Stimulated activated CD8-positive, alpha-beta memory T cell treated with anti-CD3 and anti-CD28 coated beads, Interleukin-15, amount 100 ng/mL, for 48 hours (primary cell): ENCODE measurements at places on chromosomes 7 and 10.

DNA sequence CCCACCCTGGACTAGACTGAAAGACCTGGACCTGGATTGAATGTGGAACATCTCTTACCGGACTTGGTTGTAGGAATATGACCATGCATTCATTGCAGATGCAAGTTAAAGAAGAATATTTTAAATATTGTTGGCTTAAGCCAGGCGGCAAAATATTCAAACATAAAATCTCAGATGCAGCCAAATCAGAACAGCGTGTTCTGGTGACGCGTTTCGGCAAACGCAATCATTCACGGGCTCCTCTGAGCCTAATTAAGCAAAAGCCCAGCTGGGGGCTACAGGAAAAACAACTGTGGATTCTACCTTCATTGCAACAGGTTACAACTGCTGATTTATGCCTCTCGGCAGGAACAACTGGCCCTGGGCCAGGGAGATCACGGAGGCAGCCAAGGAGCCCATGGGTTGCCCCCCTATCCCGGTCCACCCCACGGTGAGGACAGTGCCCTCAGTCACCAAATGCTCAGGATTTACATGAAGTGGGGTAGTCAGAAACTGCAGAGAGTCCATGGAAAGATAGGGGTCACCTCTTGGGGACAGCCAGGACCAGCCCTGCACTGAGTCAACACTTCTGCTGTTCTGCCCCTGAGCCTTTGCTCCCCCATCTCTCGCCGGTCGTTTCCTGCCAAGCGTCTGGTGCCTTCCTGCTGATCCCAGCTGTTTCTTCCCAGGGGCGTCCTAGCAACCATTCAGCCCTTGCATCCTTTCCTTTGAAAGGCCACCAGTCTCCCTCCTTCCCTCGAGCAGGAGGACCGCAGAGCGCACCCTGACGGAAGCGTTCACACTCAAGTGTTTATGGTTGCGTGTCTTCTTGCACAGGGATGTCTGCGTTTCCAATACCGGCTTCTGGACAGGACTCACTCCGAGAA is 64.4 kb upstream of the SFMBT2 start:
- no peak for DNase-seq

DNA sequence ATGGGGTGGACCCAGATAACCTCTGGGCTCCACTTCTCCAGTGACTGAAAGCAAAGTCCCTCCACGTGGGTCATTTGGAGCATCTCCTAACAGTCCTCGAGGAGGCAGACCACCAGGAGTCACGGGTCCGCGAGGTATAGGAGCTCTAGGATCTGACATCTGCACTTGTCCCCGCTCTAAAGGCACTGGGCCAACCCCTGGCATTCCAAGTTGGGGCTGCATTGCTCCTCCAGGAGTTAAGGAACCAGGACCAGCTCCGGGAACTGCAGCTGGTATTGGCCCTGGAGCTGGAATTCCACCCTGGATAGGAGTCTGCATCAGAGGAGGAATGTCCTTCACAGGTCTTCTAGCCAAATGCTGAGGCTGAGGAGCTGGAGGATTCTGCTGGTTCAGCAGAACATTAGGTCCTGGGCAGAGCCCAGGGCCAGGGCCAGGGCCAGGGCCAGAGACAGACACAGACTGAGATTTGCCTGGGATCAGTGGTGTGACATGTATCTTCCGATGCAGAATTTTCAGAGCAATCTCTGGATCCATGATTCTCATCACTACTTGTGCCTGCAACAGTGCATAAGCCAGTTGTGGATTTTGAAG is 827 bp downstream of the CSTF2T start:
- DNase-seq = no peak

DNA sequence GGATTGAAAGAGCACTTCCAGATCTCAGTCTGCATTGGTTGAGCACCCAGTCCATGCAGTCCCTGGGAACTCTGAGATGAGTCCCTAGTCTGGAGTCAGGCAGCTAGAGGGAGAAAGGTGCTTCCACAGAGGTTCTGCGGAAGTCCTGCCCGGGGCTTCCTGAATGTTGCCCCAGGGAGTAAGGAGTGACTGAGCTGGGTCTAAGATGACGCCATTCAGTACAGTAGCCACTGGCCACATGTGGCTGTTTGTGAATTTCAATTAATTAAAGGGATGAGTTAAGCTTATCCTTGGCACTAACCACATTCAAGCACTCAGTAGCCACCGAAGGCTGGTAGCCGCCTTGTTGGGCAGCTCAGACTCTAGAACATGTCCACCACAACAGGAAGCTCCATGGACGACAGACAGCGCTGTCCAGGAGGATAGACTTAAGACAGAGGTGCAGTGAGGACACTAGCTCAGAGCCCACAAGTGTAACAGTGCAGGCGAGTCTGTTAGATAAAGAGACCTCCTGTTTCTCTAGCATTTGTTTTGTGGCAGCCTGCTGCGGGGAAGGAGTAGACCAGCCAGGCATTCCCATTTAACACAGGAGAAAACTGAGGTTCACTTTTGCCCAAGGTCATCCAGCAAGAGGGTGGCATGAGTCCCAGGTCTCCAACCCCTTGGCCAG is 101.6 kb upstream of the PPIF start:
- DNase-seq = no peak

- DNase-seq = no peak
Observed at GRCh38 chr10:62185919-62186692, 82.5 kb downstream of the RTKN2 start.

DNA sequence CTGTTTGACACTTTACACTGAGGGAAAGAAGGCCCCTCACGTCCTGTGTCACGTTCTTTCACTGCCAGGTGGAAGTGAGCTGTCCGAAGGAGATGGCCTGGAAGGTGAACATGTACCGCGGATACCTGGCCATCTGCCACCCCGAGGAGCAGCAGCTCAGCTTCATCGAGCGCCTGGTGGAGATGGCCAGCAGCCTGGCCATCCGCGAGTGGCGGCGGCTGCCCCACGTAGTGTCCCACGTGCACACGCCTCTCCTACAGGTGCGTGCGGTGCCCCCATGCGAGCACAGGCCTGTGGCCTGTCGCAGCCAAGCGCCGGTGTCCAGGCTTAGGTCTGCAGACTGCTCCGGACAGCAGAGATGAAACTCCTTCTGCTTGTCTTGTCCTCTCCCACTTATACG is 103.4 kb downstream of the TRRAP start:
- DNase-seq = no peak

DNA sequence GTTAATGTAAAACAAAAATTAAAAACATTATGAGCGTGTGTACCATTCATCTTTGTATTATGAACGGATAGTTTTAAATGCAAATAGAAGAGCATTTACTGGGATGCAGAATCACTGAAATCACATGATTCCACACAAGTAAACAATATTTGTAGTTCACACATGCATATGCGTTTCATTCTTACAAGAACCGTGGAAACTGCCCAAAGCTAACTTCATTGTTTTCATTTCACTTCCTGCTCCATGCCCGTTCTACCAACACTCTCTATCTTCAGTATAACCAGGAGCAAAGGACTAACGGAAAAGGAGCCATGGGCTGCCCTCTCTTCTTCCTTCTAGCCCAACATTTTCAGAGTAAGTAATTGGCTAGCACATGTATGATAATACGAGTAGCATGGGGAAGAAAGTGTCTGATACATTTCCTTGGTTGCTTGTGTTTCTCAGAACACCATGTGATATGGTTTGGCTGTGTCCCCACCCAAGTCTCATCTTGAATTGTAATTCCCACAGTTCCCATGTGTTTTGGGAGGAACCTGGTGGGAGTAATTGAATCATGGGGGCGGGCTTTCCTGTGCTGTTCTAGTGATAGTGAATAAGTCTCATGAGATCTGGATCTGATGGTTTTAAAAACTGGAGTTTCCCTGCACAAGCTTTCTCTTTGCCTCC is 38.8 kb downstream of the ZNF783 start:
- no peak for DNase-seq

DNA sequence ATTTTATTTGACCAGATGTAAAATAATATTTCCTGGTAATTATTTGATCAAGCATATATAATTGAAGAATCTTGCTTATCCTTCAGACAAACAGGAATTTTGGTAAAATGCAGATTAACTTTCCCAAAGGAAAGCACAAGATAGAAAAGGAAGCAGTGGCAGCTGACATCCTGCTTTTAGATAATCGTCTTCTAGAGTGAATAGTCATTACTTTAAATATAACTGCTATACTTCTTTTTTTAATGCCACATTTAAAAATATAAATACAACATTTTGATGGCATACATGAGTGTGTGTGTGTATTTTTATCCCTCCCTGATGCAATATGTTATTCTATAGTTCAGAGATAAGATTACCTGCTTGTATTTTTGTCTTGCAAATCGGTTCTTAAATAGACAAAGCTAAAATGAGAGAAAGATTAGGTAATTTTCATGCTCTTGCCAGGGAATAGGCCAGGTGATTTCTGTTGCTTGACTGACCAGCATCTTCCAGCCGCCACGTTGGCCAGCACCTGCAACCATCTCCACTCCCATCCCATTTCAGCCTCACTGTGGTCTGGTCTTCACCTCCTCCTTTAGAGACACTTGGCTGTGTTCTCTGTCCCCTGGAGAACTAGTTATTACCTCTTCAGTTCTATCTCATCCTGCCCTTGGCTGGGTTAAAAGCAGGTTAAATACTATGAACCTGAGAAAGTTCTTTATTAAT is 58.1 kb downstream of the MDFIC start:
- no peak for DNase-seq

- no peak for DNase-seq
Observed at GRCh38 chr7:144720149-144720548, 115.7 kb downstream of the TPK1 start.

- no peak for DNase-seq
Observed at GRCh38 chr10:31424473-31424872, 105.5 kb downstream of the ZEB1 start.

DNA sequence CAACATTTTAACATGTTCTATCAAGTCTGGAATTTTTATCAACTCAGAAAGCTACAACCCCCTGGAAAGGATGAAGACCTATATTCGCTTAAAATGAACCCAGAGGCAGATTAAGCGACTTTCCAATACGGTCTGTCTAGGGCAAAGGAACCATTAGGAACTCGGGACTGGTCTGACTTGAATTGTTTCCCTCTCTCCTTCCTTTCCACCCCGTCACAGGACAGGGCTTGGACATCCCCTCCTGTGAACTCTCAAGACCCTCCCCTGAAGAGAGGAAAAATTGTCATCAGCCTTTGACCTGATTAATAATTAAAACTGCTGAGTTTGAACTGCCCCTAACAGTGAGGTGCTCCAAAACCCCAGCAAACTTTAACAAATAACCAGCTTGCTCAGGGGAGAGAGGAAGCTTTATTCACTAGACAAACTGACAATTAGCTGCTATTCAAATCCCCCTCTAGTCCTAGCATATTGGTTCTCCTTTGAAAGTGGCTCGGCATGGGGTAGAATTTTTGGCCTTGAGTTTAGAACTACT is 22.6 kb upstream of the SLF2 start:
- no peak for DNase-seq

- no peak for DNase-seq
Observed at GRCh38 chr10:10346390-10347150, 671.1 kb upstream of the CELF2 start.

GRCh38 chr10:131983780-131984179 is 2.1 kb upstream of the BNIP3 start:
- no peak for DNase-seq

- no peak for DNase-seq
Observed at GRCh38 chr10:16828701-16829175, 11.5 kb upstream of the RSU1 start.

DNA sequence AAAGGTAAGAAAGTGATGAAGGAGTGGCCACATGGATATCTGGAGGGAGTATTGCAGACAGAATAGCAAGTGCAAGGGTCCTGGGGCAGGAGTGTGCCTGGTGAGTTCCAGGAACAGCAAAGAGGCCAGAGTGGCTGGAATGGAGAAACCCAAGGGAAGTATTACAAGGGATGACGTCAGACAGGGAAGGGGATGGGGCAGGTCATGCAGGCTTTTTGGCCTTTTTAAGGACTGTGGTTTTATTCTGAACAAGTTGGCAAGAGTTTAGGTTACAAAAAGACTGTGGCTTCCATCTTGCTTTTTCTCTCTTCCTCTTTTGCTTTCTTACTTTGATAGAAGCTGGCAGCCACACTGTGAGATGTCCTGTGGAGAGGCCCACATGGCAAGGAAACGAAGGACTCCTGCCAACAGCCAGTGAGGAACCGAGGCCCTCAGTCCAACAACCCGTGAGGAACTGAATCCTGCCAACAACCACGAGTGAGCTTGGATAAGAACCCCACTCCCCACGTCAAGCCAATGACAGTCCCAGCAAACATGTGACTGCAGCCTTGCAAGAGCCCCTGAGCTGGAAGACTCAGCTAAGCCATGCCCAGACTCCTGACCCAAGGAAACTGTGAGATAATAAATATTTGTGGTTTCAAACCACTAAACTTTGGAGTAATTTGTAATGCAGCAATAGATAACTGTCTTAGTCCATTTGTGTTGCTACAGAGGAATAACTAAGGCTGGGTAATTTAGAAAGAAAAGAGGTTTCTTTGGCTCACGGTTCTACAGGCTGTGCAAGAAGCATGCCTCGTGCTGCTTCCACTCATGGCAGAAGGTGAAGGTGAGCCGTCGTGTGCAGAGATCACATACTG is 19.8 kb upstream of the KDM7A start:
- DNase-seq = no peak

DNA sequence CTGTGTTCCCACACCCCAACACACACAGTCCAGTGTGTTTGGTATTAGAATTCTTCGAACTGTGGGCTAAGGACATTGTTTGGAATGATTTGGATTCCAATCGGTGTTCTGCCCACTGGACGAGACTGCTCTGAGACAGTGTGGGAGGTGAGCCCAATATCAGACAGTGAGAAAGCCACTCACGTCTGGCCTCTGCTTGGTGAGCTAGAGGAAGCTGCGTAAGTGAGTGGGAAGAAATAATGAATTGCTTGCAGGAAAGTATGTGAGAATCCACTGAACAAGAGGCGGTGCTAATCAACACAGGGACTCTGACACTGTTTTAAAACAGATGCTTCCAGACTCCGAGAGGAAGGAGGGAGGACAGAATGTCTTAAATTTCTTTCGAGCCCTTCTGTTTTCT is 675.0 kb upstream of the ANKRD30A start:
- no peak for DNase-seq

- DNase-seq = no peak
Observed at GRCh38 chr7:140367528-140367927, 30.8 kb downstream of the SLC37A3 start.

DNA sequence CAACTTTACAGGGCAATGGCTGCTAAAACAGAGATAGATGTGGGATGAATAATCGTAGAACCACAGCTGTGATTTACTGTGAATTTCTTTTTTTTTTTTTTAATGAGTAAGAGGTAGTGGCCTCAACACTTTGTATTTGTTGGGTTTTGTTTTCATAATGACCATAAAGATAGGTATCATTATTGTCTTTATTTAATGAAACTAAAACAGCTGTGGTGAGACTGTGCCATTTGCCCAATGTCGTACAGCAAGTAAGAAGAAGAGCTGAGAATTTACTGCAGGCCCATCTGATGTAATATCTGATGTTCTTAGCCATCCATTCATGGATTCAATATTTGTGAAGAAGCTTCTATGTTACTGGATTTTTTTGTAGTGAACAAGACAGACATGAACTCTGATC is 271.2 kb downstream of the IPMK start:
- no peak for DNase-seq

DNA sequence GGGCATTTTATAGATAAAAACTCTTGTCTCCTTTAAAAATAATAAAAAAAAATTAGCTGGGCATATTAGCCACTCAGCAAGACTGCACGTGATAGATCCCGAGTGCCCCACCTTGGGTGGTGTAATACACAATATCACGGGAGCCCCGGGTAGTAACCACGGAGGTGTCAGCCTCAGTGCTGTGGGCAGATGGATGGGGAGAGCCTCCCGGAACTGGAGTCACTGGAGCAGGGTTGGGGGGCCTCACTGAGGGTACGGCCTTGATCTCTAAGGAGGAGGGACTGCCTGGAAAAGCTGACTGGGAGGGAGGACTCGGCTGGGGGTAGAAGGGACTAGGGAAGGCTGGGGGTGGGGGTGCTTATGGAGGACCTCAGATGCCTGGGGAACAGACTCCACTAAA is 12.6 kb downstream of the LEP start:
- no peak for DNase-seq
